ENCODE measurements at places on chromosomes 2 and 18.
A peak's percentile ranks its signal among the peaks of the same experiment; 100 is the strongest.

DNA sequence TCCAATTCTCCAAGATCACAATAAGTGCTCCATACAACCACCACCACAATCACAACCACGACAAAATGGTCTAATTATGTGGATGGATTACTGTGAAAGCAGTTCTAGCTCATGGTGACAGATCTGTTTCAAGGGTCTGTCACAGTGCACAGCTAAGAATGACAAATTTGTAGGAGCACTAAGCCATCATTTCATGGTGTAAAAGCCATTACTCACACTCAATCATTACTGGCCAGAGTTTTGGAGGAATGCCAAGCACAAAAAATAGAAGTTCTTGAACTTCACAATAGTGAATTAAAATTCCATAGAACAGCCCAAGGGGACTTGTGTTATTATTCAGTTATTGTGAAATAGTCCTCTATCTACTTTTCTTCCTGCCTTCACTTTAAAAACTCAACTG is 2.3 kb downstream of the CPS1 start:
- DNase-seq: no peak

- no peak for DNase-seq
These were observed 24.9 kb downstream of the CLK1 start for GRCh38 chr2:200839513-200839912.

DNA sequence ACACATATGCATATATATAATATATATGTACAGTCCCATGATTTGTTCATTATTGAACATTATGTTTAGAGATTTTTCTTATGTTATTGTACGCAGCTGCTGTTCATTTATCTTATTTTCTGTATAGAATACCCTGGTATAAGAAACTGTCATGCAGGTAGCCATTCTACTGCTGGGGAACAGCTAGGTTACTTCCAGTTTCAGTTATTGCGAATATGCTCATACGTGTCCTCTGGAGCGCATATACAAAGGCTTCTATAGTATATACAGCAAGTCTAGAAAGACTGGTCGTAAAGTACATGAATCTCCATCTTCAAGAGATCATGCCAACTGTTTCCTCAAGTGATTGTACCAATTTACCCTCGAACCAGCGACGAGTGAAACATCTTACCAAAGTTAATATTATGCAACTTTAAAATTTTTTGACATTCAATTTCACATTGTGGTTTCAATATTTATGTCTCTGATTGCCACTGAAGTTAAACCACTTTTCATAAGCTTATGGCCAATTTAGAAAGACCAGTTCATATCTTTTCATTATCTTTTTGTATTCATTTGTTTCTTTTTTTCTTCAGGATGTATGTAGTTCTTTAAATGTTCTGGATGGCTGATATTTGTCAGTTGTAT is 53.5 kb downstream of the RDH14 start:
- no peak for DNase-seq

DNA sequence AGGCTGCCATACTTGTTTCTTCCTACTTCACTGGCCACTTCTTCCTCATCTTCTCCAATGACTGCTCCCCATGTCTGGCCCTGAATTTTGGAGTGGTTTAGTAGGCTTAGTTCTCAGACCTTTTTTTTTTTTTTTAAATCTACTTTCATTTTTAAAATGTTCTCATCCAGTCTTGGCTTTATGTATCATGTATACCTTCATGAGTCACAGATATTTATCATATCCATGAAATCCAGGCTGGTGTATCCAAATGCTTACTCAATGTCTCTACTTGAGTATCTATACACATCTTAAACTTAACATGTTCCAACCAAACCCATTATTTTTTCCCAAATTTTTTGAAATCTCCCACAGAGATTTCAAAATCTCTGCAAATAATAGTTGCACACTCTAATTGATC is 26.3 kb upstream of the CFAP36 start:
- DNase-seq: no peak

DNA sequence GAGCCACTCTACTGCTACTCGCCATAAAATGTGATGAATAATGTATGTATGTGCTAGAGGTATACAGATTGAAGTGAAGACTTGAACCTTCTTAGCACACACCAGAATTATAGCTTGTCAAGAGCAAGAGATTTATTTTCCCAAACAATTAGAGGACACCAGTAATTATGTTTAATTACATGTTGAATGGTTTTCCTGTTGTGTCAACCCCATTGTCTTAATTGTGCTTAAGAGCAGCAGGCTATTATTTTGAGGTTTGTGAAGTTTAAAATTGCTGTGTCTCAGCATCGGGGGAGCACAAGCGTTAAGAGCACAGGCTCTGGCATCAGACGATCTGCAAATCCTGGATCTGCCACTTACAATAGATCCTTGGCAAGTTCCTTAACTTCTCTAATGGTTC is 29.0 kb downstream of the KIF5C start:
- DNase-seq: no peak

- DNase-seq: no peak
These were observed 60.5 kb downstream of the STPG4 start for GRCh38 chr2:47094511-47095142.

DNA sequence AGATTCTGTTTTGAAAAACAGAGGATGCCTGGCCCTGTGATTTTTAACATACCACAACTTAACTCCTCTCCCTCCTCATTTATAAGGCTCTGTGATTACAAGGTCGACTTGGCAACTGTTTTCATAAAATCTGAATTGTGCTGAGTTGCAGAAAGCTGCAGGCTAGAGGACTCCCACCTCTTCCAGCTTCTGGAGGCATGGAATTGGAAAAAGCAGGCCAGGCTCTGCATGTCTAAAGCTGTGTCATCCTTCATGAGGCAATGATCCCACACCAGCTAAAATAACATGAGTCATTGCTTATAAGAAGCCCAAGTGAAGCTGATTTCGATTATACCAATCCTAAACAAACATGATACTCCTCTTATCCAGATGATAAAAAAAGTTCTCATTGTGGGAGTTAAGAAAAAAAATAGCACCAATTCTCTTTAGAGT is 11.7 kb downstream of the ARHGAP28 start:
- no peak for DNase-seq

DNA sequence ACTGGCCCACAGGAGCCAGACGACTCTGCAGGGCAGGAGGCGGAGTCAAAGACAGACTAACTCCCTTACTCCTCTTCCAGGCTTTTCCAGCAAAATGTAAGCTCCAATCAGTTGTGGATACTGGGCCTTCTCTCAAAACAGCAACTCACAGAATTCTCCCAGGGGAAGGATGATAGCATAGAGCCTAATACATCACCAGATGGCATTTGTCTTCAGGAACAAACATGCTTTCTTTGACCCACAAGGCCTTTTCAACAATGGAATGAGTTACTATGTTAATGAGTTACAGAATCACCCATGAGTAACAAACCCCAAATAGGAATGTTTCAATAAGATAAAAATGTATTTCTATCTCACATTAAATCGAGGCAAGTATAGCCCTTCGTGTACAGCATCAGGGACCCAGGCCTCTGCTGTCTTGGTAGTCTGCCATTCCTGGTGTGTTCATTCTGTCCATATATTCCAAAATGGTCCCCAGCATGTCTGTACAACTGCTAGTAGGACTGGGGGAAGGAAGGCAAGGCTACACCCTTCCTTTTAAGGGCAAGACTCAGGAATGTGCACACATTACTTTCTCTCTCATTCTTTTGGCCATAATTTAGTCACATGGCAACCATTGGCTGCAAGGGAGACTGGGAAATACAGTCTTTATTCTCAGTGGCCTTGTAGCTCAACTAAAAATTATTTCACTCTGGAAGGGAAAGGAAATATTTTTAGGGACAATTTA is 76.4 kb downstream of the BOD1L2 start:
- DNase-seq: no peak

DNA sequence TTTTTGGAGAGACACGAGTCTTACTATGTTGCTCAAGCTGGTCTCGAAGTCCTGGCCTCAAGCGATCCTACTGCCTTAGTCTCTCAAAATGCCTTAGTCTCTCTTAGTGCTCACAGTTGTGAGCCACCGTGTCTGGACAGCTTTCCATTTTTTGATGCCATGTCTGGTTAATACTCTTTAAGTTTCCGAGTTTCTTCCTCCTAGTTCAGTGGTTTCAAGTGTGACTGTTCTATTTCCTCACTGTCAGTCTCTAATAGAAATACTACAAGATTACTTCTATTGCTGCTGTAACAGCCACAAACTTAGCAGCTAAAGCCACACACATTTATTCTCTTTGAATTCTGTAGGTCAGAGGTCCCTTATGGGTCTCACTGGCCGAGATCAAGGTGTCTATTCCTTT is 125.1 kb upstream of the MGAT5 start:
- DNase-seq: no peak

- peak; percentile 86 for DNase-seq
These were observed 182.5 kb downstream of the PRKCE start for GRCh38 chr2:45833968-45834344.

DNA sequence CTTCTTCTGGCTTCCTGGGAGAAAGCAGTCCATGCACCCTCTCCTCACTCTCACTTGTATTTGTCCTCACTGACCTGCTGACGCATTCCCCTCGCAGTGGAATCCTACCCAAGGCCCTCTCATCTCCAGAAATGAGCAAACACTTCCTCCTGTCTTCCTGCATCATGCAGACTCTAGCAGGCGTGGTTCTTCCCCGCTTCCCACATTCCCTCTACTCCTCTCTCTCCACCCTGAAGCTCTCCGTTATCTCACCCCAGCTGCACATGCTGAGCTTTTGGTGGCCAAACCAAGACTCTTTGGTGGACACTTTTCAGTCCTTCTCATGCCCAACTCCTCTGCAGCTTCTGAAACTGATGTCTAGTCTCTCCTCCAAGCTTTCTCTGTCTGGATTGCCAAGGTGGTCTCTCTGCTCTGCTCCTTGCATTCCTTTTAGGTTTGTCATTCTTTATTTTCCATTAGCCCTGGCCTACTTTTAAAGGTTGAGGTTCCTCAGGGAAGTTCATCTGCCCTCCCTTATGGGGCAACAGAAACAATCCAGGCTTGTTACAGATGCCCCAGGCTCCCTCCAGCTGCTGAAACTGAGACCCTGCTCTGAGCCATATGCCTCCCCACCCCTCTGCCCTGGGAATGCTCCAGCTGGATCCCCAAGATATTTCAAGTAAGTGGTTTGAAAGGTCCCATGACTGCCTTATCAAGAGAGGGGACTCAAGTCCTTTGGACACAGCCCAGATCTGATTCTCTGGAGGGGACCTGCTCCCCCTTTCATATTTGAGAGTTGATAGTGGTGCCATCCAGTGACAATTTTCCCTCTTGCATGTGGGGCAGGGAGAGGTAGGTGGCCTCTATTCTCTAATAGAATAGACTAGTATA is 835 bp upstream of the IL18RAP start:
- no peak for DNase-seq

- DNase-seq: no peak
These were observed 10.1 kb downstream of the RFX8 start for GRCh38 chr2:101464841-101465240.

DNA sequence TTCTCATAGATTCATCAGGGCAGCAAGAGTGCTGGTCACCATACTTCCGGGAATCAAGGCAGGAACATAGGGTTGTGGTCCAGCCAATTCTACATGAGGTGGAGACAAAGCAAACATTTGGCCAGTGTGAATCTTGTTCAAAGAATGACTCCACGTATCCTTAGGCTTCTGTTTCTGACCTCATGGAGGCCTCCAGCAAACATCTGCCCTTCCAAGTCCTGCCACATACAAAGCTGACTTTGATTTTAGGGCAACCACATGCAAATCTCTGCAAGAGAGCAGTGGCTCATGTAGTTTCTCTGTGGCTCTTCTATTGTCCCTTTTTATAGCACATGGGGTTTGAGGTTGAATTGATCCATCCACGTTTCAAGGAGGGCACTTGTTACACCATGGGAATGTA is 132.1 kb upstream of the MMADHC start:
- DNase-seq: no peak

- no peak for DNase-seq
These were observed 131.5 kb upstream of the MEIS1 start for GRCh38 chr2:66303471-66303870.

- DNase-seq: no peak
These were observed 1.1 kb upstream of the GAL3ST2 start for GRCh38 chr2:241775223-241776177.

GRCh38 chr2:206457188-206457634 is 13.9 kb downstream of the ADAM23 start:
- peak; percentile 72 for DNase-seq

- DNase-seq: no peak
These were observed 83.7 kb downstream of the KYNU start for GRCh38 chr2:142961202-142961601.

DNA sequence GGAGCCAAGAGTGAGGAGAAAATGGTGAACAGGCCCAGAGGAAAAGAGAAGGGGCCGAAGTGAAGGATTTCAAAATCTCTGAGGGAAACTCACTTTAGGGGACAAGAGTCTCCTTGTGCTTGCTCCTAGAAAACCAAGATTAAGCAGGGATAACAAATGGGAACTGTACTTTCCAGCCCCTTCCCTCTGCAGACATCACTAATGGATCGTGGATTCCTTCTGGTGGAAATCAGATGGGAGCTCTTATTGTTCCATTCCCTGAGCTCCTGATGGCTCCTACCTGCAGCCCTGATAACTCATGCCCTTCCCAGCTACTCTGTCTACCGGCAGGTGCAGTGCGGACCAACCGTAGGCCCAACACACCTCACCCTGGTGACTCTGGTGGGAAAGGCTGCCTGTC is 20.6 kb upstream of the RESP18 start:
- DNase-seq: no peak

DNA sequence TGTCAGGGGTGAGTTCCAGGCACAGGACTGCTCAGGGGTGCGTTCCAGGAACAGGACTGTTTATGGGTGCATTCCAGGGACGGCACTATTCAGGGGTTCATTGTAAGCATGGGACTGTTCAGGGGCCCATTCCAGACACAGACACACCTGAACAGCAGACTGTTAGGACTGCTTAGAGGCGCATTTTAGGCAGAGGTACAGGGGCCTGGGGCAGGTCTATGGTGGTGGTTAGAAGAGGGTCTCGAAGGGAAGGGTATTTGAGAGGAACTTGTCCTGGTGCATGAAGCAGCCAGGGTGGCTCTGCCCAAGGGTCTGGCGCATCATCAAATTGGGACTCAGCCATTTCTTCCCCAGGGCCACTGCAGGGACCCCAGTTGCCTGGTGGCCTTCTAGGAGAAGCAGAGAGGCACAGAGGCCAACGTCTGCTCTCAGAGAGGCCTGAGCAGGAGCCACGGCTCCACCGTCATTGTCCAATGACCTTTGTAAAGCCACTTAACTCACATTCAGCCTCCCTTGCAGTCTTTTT is 14.8 kb upstream of the MLPH start:
- DNase-seq: no peak

- DNase-seq: no peak
These were observed 397.4 kb upstream of the SALL3 start for GRCh38 chr18:78582181-78582709.

- peak; percentile 47 for DNase-seq
These were observed 202.7 kb downstream of the BCL11A start for GRCh38 chr2:60350791-60351190.

- no peak for DNase-seq
These were observed 405.5 kb downstream of the RND3 start for GRCh38 chr2:150081775-150082481.
